Stimulated activated CD4-positive, alpha-beta T cell treated with anti-CD3 and anti-CD28 coated beads, TNF-alpha, amount 100 ng/mL, for 4 hours (primary cell): ENCODE measurements at places on chromosomes 5 and 9.
A peak's percentile ranks its signal among the peaks of the same experiment; 100 is the strongest.

- no peak for DNase-seq
Measured at GRCh38 chr5:31328040-31328733, 134.7 kb downstream of the CDH6 start.

- no peak for DNase-seq
Measured at GRCh38 chr5:158531860-158532259, 567.9 kb downstream of the EBF1 start.

GRCh38 chr9:88954066-88954465, 37.2 kb upstream of the S1PR3 start:
- DNase-seq = no peak

GRCh38 chr5:172371684-172372083, 82.6 kb downstream of the SH3PXD2B start:
- DNase-seq = no peak

GRCh38 chr9:115401756-115402327, 283.9 kb upstream of the TNC start:
- DNase-seq = no peak

- DNase-seq = no peak
Measured at GRCh38 chr9:4741365-4742089, 525 bp upstream of the AK3 start.

GRCh38 chr5:1133510-1134201, 21.8 kb upstream of the SLC12A7 start:
- DNase-seq = no peak

DNA sequence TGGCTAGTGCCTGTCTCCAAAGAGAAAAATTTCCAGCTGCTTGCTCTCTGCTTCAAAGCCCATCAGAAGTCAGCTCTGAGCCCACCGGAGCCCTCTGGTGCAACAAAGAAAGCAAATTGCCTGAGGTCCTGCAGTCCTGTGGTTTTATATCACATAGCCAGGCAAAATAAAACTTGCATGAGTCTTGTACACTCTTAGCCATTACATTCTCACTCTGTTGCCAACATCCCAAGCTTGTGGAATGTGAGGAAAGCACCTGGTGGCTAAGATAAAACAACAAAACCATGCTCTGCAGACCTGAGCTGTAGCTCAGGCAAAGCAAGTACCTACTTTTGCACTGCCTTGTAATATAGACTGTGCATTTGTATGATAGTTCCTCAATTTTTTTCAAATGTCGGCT, 133.7 kb downstream of the GPBP1 start:
- DNase-seq = no peak

GRCh38 chr9:129568560-129569501, 52.1 kb downstream of the C9orf50 start:
- no peak for DNase-seq

DNA sequence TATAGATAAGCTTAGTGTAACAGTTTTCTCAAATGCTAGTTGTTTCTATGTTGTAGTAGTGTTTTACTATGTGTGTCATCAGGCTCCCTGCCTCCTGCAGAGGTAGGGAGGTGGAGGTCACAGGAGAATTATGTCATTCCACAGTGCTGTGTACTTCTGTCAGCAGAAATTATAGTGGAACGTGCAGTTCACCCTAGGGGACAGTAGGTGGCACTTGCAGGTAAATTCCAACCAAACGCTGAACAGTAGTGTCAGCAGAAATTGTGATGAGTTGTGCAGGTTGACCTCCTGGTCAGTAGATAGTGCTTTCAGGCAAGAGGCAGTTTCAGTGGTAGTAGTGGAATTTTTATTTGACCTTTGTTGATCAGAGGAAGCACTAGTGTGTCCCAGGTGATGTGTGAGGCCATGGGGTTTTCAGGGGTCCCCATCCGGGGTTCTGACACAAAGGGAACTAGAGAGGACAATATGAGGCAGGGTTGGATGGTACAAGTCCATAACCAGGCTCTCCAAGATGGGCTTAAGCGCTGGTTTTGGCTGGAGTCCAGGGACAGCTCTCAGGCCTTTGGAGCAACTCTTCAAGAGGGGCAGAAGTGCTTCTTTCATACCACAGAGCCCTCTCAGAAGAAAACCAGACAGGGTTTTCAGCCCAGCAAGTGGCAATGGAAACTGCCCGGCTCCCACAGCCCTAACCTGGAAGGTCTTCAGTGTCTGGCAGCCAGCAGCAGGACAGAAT, 402.9 kb downstream of the CYLC2 start:
- DNase-seq = no peak

DNA sequence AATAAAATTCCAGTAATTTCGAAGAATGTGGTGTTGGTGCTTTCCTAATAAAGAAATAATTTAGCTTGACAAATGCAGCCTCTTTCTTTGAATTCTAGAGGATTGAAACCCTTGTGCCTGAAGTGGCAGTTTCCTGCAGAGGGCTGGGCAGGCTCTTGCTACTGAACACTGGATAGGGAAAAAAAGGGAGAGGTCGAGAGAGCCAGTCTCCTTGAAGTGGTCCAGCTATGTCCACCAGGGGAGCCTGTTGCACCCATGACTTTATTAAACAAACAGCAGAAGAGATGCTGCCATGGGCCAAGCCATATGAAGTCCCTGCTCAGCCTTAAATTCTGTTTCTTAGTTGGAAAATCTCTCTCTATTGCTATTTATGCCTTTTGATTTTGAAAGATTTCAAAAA, 178.4 kb downstream of the SMARCA2 start:
- no peak for DNase-seq

- DNase-seq = no peak
Measured at GRCh38 chr9:5857928-5858327, 25.0 kb upstream of the ERMP1 start.

DNA sequence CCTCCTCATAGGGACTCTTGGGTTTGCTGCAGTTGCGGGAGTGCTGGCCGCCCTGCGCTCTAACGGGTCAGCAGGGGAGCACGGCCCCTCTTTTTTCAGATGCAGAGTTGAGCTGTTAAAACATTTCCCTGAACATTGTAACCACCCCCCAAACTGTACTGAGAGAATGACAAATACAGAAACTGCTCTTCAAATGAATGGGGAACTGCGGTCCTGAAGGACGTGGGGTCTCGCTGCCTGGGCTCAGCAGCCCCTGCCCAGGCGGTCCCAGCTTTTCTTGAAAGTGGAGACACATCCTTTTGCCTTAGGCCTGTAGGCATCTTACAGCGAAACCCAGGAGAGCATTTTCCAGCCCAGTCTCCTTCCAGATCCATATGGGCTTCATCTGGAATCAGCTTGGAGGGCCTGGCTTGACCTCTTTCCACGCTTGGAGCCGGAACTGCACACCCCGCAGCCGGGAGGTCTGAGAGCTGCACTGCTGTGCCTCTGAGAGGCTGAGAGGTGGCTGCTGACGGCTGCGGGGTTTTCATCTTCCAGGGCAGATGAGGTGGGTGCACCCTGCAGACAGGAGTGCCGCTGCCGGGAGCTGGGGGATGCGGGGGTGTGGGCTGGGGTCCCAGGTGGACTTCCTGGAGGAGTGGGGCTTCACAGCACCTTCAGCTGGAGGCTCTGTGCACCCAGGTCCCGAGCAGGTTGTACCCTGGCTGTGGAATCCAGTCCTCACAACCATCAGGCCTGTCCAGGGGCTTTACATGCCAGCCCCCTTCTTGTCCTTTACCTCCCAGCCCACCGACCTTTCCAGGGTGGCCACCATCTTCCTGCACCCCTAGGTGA, 1.2 kb upstream of the AGPAT2 start:
- no peak for DNase-seq

DNA sequence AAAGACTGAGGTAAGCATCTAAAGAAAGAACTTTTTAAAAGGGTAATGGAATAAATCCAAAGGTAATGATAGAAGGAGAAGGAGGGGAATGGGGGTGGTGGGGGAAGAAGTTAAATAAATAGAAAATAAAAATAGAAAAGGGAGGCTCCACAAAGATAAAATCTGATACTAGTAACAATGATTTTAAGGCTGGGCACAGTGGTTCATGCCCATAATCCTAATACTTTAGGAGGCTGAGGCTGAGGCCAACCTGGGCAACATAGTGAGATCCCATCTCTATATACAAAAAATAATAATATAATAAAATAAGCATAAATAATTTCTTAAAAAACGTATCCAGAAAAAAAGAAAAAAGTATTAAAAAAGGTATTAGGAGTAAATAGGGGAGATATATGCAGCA, 89.3 kb downstream of the FNBP1 start:
- no peak for DNase-seq

DNA sequence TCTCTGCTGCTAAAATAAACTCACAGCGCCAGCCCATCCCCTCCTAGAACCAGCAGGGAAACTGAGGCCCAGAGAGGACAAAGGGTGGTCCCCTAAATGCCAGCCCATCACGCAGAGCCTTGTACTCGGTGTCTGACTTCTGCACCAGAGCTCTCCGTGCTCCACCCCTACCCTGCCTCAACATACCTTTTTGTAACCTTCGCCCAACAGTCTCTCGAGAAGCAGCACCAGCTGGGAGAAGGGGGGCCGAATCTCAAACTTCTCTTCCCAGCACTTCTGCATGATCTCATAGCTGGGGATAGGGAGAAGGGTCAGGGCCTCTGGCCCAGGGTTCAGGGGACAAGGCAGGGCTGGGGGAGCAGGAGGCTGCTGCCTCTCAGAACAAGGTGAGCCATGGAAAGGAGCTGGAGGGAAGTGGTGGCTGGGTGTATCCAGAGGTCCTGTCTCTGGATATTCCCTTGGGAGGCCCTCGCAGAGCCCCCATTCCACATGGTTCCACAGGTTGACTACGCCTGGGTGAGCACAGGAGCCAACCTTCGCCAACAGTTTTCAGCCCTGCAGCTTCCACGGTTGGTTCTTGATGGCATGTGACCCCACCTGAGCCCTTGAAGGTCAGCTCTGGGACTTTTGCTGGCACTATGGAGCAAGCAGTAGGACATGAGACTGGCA, 32.3 kb upstream of the CSF1R start:
- DNase-seq = no peak

DNA sequence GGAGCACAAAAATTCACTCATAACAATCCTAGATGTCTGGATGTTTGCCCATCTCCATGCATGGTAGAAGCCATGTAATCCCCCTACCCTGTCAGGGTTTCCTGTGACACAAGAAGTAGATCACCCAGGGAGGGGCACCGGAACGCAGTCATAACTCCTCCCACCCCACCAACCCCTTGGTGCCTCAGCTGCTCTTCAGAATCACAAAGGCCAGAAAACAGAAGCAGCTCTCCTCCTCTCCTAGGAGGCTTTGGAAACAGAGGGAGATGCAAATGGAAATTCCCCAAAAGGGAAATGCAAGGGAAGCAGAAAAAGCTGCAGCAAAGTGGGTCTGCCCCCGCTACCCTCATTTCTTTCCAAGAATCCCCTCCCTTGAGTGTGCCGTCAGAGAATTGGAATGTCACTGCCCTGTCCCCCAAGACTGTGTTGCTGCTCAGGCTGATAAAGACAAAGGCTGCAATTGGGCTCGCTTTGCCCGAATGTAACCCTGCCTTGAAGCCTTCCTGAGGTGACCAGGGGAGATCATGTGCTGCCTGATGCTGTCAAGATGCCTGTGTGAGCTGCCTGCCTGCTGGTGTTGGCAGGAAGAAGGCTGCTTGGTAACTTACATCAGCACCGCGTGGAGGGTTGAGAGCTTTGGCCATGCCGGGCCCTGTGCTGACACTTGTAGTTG, 65.5 kb upstream of the ABCA1 start:
- DNase-seq = no peak

- no peak for DNase-seq
Measured at GRCh38 chr5:175387144-175387543, 56.8 kb downstream of the DRD1 start.

GRCh38 chr5:154147666-154148065, 42.9 kb upstream of the GALNT10 start:
- no peak for DNase-seq

GRCh38 chr9:116888066-116888465, 201.0 kb downstream of the TRIM32 start:
- DNase-seq = no peak

- no peak for DNase-seq
Measured at GRCh38 chr5:65185468-65185867, 296.3 kb downstream of the ADAMTS6 start.

- DNase-seq = no peak
Measured at GRCh38 chr9:114855488-114855887, 49.6 kb upstream of the TNFSF15 start.

DNA sequence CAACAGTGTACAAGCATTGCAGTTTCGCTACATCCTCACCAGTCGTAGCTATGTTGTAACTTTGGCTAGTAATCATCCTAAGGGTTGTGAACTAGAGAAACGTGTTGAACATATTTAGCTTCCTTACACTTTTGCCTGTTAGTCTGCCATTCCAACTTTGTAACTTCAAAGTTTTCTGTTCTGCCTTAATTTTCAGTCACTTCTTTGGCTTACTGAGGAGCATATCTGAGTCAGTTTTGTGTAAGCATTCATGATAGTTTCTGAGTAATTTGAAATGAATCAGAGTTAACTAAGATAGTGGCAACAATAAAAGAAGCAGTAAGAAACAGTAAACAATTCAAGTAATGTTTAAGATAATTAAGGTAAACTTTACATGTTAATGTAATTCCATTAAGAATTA, 58.9 kb upstream of the MCCC2 start:
- DNase-seq = no peak

DNA sequence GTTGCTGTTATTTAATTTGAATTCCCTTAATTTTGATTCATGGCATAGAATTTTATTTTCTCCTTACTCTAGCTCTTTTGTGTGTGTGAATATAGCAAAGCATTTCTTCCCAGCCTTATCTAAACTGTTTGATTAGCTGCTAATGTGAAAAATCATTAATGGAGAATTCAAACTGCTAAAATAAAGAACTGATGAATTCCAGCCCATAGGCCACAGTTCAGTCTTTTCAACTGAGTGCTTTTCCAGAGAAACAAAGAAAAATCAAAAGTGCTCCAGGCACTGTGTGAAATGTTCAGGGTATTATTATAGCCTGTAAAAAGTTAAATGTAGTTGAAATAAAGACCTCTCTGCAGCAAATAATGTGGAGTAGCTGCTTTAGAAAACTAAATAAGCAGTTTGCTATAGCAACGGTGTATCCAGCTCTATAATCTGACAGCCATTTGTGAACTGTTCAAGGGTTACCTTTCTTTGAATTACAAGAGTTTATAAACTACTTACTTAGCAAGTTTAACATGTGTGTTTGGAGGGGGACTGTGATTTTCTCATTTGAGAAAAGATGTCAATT, 123.8 kb downstream of the GIN1 start:
- no peak for DNase-seq

GRCh38 chr5:176185133-176185733, 53.0 kb upstream of the SIMC1 start:
- DNase-seq = no peak

GRCh38 chr9:112002131-112002846, 105.7 kb downstream of the UGCG start:
- peak; percentile 0 for DNase-seq

GRCh38 chr9:15837079-15837679, 284.3 kb downstream of the CCDC171 start:
- no peak for DNase-seq

GRCh38 chr5:129496421-129496820, 36.3 kb downstream of the ADAMTS19 start:
- no peak for DNase-seq
